ENCODE measurements at places on chromosomes 3 and 15. TPM values are rescaled to one million over a fixed set of nuclear protein-coding genes. Genes with fewer than 3 reads are reported as not detected.

DNA sequence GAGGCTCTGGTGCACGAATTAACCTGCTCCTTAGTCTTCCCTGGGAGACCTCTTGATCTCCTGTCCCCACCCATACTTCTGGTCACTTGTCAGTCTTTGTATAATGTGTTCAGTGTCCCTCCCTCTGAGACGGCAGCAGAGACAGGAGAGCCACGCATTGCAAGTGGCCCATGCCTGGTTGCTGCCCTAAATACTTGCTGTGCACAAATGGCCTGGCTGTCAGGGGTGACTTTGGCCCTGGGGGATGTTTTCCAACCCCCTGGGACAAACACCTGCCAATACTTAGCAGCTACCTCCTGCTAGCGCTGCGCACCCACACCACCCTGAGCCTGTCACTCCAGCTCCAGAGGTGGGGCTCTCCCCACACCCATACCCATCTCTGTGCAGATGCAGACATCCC is 17.2 kb downstream of the KLF13 start:
- no peak for DNase-seq
- H3K36me3 ChIP-seq, result no peaks in the 10 kb centered on the region
- peaks cover 82% of the 10 kb centered on the region for H3K4me1 ChIP-seq

GRCh38 chr3:3615533-3615932 is 183.7 kb upstream of the LRRN1 start:
- no peak for DNase-seq
- no peaks in the 10 kb centered on the region for H3K4me1 ChIP-seq
- no peak overlapping the region for H3K4me3 ChIP-seq
- H3K27me3 ChIP-seq, result peaks cover 5% of the 10 kb centered on the region
- no peak overlapping the region for H3K27ac ChIP-seq
- no peaks in the 10 kb centered on the region for H3K36me3 ChIP-seq

DNA sequence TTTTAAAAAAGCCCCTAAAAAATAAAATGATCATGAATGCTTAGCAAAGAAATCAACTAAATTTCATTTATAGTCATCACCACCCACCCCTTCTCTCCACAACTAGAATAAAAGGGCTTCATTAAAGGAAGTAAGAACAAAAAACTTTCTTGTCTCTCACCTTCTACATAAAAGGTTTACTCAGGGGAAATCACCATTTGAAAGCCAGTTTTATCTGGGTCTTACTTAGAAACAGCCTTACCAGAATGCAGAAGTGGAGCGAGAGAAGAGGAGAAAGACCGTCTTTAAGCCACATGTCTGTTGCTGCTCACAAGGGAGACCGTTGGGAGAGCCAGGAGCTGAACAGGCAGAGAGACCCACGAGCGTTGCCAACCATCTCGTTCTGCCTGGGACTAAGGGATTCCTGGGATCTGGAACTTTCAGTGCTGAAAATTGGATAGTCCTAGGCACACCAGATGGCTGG is 350.1 kb upstream of the PROK2 start:
- DNase-seq, result no peak
- H3K4me3 ChIP-seq, result no peak overlapping the region
- no peak overlapping the region for H3K27ac ChIP-seq
- no peaks in the 10 kb centered on the region for H3K36me3 ChIP-seq

- no peaks in the 10 kb centered on the region for H3K36me3 ChIP-seq
- H3K27ac ChIP-seq, result no peak overlapping the region
- H3K4me3 ChIP-seq, result no peak overlapping the region
- no peak for DNase-seq
- no peaks in the 10 kb centered on the region for H3K27me3 ChIP-seq
Observed at GRCh38 chr3:55090746-55091145, 162.9 kb upstream of the LRTM1 start.

GRCh38 chr15:71713191-71713809 is 97.1 kb upstream of the NR2E3 start:
- H3K27me3 ChIP-seq, result peaks cover 27% of the 10 kb centered on the region
- no peak for DNase-seq
- H3K4me3 ChIP-seq, result no peak overlapping the region

- H3K4me3 ChIP-seq, result no peak overlapping the region
- H3K36me3 ChIP-seq, result no peaks in the 10 kb centered on the region
- no peaks in the 10 kb centered on the region for H3K4me1 ChIP-seq
- no peaks in the 10 kb centered on the region for H3K27me3 ChIP-seq
- H3K27ac ChIP-seq, result no peak overlapping the region
Observed at GRCh38 chr15:70033529-70034140, 64.1 kb downstream of the TLE3 start.

DNA sequence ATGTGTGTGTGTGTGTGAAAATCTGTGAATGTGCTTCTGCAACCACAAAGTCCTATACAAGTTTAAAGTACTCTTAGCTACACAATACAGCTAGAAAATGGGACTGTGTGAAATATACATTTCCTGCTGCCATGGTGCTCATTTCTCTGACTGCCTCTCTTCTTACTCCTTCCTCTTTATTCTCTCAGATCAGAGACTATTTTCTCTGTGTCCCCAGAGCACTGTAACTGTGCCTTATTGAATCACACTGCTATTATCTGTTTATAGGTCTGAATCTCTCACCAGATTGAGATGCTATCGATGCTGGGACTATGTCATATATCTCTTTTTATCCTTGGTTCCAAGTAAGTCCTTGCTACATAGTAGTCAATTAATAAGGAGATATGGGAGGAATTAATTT is 217.9 kb upstream of the SLCO3A1 start:
- H3K27ac ChIP-seq, result no peak overlapping the region
- no peaks in the 10 kb centered on the region for H3K36me3 ChIP-seq
- peaks cover 7% of the 10 kb centered on the region for H3K27me3 ChIP-seq
- H3K4me1 ChIP-seq, result no peaks in the 10 kb centered on the region
- DNase-seq, result no peak

TMED3 gene
- 68.7 TPM for total RNA-seq

EPHA6 gene
- total RNA-seq, result not detected

DNA sequence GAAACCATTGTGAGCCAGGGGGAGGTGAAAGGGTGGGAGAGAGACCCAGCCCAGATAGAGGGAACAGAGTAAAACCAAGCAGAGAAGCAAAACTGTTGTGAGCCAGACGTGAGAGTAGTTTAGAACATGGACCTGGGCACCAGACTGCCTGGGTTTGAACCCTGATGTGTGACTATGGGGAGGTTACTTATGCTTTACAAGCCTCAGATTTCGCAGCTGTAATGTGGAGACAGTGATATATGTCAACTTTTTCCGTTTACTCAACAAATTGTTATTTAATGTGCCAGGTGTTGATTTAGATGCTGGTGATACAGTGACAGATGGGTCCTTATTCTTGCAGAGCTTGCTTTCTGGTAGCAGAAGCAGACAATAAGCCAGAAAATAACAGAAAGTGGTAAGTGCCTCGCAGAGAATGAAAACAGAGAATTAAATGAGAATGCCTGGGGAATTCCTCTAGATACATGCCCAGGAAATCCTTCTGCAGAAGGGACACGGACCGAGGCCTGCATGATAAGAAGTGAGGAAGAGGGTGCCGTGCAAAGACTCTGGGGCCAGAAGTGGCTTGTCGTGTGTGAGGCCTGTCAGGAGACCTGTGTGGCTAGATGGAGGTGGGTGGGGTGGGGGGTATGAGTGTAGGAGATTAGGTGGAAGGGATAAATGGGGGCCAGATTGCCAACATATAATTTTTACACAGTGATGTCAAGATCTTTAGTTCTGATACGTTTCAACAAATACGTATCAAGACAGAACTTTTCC is 15.0 kb downstream of the KAT2B start:
- H3K27ac ChIP-seq, result no peak overlapping the region
- no peak overlapping the region for H3K4me3 ChIP-seq
- peaks cover 33% of the 10 kb centered on the region for H3K4me1 ChIP-seq
- no peaks in the 10 kb centered on the region for H3K27me3 ChIP-seq
- peaks cover 4% of the 10 kb centered on the region for H3K36me3 ChIP-seq

CA12 gene
- total RNA-seq, result not detected

GRCh38 chr3:119300991-119301391 is 6.8 kb downstream of the ARHGAP31 start:
- H3K36me3 ChIP-seq, result no peaks in the 10 kb centered on the region
- peaks cover 57% of the 10 kb centered on the region for H3K4me1 ChIP-seq
- no peak for DNase-seq

LRRC31 gene
- total RNA-seq, result not detected

DNA sequence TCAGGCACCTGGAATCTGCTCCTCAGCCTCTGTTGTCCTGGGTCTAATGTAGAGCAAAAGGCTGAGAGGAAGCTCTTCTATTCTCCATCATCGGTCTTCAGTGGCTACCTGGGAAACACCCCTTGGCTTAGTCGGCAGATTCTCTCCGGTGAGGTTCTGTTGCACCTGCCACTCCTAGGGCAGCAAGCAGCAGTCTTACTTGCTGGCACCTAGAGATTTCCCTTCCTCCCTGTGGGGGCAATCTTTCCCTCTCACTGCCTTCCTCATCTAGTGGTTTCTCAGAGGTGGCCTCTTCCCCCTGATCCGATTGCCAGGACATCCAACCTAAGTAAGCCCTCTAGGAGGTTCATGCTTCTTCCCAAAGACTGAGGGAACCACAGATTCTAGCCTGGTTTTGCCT is 60.8 kb downstream of the PLS1 start:
- H3K36me3 ChIP-seq, result no peaks in the 10 kb centered on the region
- H3K27me3 ChIP-seq, result peaks cover 9% of the 10 kb centered on the region
- no peaks in the 10 kb centered on the region for H3K4me1 ChIP-seq

DNA sequence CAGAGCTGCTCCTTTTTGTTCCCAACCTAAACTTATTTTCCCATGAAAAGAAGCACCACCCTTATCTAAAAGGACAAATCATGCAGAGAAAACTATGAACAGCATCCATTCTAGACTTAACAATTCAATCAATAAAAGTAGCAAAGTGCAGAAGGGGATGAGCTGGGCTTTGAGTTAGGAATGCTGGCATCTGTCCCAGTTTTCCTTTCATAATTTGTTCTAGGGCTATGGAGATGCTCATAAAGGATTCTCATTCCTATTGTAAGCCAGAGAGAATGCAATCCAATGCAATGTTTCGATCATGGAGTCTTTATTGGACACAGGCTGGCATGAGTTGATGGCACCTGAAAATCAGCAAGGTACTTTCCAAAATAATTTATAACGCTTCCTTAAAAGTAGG is 330.6 kb downstream of the VPS13C start:
- no peak overlapping the region for H3K27ac ChIP-seq
- no peak overlapping the region for H3K4me3 ChIP-seq
- H3K4me1 ChIP-seq, result no peaks in the 10 kb centered on the region
- no peaks in the 10 kb centered on the region for H3K36me3 ChIP-seq
- no peak for DNase-seq

DNA sequence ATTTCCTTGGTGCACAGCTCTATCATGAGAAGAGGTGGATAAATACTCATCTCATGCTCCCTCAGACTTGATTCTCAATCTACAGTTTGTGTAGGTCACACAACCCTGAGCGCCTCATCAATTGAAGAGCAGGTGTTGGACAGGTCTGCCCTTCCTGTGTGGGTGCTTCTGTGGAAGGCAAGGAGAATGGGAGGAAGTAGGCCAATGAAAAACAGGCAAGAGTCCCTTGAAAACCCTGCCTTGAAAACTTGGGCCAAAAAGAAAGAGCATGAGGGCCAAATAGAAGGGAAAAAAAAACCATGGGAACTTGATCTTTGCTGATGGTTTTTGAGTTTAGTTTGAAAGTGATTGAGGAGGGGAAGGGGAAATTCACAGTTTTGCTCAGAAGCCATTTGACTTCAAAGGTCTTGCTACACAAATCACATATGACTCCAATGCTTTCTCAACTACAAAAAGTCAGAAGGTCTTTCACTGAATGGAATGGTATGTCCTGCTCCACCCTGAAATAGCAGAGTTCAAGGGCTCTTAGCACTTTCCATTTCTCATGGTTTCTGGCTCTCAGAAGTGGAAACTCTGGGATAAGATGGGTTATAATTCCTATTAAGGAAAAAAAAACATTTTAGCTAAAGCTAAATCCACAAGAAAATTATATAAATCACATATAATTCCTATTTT is 37.2 kb upstream of the TM4SF1 start:
- no peak overlapping the region for H3K27ac ChIP-seq
- H3K36me3 ChIP-seq, result no peaks in the 10 kb centered on the region
- no peak overlapping the region for H3K4me3 ChIP-seq

- no peaks in the 10 kb centered on the region for H3K27me3 ChIP-seq
- DNase-seq, result no peak
- no peaks in the 10 kb centered on the region for H3K4me1 ChIP-seq
- no peak overlapping the region for H3K27ac ChIP-seq
- H3K36me3 ChIP-seq, result peaks cover 4% of the 10 kb centered on the region
Observed at GRCh38 chr15:41734079-41734478, 40.2 kb upstream of the MAPKBP1 start.

GRCh38 chr3:135868801-135869200 is 96.7 kb upstream of the PPP2R3A start:
- DNase-seq, result no peak
- H3K4me3 ChIP-seq, result no peak overlapping the region
- no peaks in the 10 kb centered on the region for H3K27me3 ChIP-seq
- H3K36me3 ChIP-seq, result peaks cover 11% of the 10 kb centered on the region
- no peaks in the 10 kb centered on the region for H3K4me1 ChIP-seq

RBMS3 gene
- 1.4 TPM for total RNA-seq

Data from natural killer cell treated with Interleukin-12 subunit alpha and Interleukin-12 subunit beta and Interleukin-15 and Interleukin-18, amount 100 ng/mL, for 72 hours (primary cell).